Liver (tissue), 10 donors: ENCODE measurements at places on chromosomes 3 and 15. TPM values are rescaled to one million over a fixed set of nuclear protein-coding genes. Genes with fewer than 3 reads are reported as not detected.

LARP6 gene
- 1.2 TPM for total RNA-seq

STRA6 gene
- not detected for total RNA-seq

CACNA2D3 gene
- total RNA-seq: 0.08 TPM

LRRN1 gene
- 0.59 TPM for total RNA-seq

SERINC4 gene
- total RNA-seq: not detected

GRK7 gene
- total RNA-seq: not detected

NRROS gene
- 2.7 TPM for total RNA-seq

ARGFX gene
- total RNA-seq: not detected

OR5K2 gene
- not detected for total RNA-seq

CISH gene
- 4.7 TPM for total RNA-seq

AP4E1 gene
- 10.2 TPM for total RNA-seq

ARPIN gene
- 7.2 TPM for total RNA-seq

CCDC39 gene
- total RNA-seq: under 0.01 TPM

GUCA1C gene
- not detected for total RNA-seq

TERB2 gene
- not detected for total RNA-seq

ILDR1 gene
- total RNA-seq: 0.17 TPM

FRMD4B gene
- total RNA-seq: 22.5 TPM

TEX55 gene
- total RNA-seq: not detected

SCG5 gene
- total RNA-seq: 7.5 TPM
